Stimulated activated CD8-positive, alpha-beta memory T cell treated with anti-CD3 and anti-CD28 coated beads, Interleukin-4, amount 100 ng/mL, for 4 hours (primary cell): ENCODE measurements at places on chromosomes 1 and 21.

DNA sequence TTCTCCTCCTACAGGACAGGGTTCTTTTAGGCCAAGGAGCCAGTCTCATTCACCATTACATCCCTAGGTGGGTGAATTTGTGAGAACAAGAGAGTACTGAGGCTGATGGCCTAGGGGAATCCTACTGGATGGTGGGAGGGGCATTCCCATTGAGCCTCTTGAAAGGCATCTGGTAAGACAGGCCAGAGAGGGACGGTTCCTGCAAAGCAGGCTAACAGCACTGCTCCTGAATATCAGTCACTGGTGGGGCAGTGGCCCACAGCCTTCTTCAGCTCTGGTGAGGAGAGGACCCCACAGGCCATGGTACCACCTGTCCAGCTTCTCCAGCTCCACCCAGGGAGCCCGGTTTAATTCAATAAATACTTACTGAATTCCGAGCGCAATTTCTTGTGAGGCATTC is 125.9 kb upstream of the EDN2 start:
- DNase-seq = no peak

- no peak for DNase-seq
Measured at GRCh38 chr1:53549781-53550180, 90.6 kb downstream of the DMRTB1 start.

DNA sequence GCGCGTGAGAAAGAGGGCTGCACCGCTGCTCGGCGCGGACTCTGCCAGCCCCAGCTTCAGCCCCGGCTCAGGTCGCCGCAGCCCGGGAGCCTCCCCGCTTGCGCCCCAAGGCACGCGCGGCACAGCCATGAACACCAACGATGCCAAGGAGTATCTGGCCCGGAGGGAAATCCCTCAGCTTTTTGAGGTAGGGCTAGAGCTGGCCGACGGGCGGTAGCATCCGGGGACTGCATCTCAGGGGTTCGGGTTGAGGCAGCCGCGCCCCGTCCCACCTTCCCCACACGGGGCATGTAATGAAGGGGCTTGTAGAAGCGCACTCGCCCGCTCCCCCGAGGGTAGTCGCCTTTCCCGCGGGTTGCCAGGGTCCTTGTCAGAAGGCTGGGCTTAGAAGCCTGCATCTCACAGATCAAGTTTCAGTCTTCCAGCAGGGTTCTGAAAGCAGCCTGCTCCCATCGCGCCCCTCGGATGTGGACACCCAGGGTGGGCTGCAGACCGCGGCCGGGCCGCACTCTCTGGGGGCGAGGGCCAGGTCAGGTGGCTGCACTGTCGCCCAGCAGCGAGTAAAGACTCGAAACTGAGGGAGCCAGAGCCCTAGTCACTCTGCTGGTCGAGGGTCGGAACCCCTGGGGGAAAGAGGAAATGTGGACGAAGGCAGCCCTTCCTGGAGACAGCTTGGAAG is 507 bp downstream of the AK5 start:
- no peak for DNase-seq

DNA sequence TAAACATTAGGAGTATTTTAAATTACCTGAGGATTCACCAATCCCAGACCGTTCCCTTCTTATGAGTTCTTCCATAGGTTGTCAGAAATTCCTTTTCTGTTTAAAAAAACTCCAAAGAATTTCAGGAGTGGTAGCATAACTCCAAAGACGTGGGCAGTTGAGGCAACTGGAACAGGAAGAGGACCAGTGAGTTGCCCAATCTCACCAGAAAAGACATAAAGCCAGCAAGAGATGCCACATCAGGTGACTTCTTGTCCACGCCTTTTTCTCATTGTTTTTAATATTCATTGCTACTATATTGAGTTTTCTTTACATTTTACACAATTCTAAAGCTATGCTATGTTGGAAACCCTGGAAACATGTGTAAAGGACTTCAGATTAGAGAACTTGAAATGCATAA is 88.1 kb upstream of the JAK1 start:
- no peak for DNase-seq

DNA sequence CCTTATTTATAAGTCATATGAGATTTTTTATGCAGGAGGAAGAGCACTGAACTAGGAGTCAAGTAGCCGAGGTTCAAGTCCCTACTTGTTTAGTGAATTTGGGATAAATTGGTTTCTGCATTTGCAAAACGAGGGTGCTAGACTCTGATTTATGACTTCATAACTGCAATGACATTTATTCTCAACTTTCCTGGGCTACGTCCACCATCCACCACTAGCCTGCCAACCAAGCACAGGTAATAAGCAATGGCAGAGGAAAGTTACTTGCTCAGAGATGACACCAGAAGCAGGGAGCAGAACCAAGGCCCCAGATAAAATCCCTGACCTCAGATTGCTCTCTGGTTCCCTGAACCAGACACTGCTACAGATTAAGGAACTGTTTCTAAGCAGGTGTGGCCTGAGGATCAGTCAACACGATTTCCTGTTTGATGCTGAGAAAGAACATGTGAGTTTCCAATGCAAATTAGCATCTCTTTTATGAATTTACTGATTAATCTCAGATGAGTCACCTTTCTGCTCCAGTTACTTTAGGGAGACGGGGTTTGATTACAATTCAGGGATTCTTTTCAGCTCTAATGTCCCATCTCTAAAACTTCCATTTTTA is 52.7 kb downstream of the PLPP3 start:
- no peak for DNase-seq

DNA sequence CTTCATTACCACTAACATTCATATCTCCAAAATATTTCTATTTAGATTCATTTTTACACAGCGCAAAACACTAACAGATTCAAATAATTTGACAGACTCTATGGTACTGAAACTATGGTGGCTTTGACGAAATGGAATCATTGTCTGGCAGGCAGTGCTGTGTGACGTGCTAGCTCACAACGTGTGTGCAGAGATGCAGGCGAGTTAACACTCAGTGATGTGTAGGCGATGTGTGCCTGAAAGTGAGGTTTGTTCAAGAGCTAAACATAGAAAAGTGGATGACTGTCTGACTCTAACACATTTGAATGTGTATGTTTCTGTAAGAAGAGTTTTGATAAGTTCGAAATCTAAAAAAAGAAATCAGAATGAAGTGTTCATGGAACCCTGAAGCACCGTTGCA is 97.7 kb downstream of the RYR2 start:
- no peak for DNase-seq

DNA sequence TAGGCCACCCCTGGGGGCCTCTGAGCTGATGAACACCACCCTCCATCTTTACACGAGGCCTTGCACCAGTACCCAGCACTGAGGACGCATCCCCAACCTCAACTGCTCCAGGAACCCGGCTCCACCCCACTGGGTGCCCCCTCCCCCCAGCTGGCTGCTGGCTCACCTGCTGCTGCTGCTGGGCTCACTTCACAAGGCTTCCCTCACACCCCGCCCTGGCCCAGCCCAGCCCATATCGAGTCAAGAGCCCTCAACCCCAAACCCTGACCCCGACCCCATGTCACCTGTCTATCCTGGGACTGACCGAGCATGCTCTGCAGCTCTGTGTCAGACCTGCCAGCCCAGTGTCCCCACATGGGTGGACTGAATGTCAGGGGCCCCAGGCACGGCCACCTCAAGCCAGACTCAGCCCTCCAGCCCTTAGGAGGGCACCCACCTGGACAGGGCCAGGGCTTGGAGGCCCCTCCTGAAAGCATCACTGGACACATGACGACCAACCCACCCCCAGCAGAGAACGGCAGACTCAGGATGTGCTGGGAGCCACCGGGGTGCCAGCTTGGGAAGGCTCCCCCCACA is 21.4 kb downstream of the WNT9A start:
- no peak for DNase-seq

GRCh38 chr1:156489166-156489934 is 11.2 kb downstream of the MEF2D start:
- DNase-seq = no peak

GRCh38 chr1:147389532-147390184 is 147.2 kb downstream of the CHD1L start:
- DNase-seq = no peak

DNA sequence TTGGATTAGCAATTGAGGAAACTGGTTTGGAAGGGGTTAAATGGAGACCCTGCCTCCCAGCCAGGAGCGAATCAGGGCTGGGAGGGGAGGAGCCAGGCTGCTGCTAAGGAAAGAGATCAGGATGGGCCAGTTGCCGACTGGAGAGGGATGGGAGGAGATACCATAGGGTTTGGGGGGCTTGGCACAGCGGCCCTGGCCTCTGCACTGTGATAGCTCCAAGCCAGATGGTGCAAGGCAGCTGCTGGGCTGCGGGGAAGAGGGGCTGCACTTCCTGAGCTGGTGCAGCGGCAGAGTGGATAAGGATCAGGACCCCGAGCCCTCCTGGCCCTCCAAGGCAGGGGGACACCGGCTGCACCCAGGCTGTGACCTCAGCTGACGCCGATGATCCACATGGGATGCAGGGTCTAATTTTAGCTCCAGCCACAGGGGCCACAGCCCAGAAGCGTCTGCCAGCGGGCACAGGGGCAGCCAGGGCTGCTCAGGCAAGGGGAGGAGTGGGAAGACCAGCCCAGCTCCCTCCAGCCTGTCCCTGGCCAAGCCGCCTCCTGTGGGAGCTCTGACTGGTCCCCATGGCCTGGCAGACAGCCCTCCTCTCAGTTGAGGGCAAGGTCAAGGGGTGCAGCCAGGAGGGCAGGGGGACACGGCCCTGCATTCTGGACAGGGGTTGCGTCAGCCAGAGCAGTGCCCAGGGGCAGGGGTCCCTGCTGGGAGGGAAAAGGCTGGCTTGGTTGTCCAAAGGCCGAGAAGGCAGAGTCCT is at the start of gene EXTL1:
TSS of gene EXTL1 (plus strand) at position 129 of the 757 bp plus-strand sequence. CDS start 872 bp downstream, outside the sequence.
- no peak for DNase-seq

DNA sequence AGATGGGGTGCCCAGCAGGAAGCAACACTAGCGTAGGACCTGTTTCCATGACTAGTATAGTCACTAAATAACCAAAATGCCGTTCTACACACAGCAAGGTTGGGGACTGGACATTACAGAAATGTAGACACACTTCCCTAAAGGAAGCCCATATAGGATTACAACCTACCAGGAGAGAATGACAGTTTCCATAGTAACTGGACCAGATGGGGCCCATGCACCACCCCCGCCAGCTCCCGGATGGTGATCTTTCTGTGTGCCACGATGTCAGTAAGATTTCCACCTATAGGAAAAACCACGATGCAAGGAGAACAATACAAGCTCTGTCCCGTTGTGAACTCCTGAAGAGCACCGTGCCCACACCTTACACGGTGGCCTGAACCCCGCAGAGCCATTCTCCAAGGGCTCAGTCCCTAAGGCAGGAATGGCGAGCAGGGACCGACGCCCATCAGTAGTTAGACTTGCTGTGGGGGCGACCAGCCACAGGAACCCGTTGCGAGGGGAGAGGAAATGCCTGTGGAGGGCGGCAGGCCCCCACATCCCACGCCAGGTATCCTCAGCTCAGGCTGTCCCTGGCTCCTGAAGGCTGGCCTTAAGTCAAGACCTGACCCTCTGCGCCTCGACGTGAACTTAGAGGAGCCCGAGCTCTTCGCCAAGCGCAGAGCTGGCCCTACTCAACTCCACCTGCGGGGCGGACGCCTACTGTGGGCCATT is 13.6 kb upstream of the CEP85 start:
- no peak for DNase-seq

DNA sequence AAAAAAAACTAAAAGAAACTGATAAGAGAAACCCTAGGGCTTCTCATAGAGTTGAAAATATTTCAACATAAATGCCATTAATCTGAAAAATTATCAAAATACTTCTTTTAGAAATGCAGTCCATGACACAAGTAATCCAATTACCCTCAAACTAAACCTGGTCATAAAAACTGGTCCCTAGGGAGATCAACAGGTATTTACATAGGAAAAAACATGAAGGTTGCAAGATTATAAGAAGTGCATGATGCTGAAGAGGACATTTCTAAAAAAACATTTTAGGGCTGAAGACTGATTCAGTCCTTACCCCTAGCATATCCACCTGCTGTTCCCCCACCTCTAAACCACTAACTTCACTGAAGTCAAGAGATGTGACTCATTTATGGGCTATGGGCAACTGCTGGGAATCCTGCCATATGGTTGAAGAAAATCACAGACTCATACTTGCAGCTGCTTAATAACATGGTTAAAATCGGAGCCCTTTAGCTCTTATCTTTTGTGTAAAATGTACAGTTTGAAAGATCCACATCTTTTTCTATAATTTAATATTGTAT is 131.0 kb upstream of the RUNX1 start:
- no peak for DNase-seq

GRCh38 chr1:1020000-1020404 is at the start of gene AGRN:
Gene AGRN, plus strand, starts transcription at chr1:1020120. Its CDS starts 53 bp downstream, at chr1:1020173.
- no peak for DNase-seq

DNA sequence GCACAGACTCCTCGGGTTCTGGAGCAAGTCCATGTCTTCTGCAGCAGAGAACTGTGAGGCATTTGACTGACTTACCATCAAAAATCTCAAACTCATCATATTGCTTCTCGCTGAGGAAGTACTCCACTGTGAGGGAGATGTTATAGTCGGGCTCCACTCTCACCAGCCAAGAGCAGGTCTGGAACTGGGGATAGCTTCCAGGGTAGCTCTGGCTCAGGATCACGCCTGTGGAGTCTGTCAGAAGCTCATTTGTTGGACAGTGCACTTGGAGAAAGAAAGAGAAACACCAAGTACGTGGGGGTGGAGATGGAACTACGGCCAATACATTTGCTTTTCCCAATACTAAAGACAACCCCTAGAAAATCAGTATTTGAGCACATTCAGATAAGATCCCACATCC is 111.1 kb downstream of the ZSCAN20 start:
- no peak for DNase-seq

DNA sequence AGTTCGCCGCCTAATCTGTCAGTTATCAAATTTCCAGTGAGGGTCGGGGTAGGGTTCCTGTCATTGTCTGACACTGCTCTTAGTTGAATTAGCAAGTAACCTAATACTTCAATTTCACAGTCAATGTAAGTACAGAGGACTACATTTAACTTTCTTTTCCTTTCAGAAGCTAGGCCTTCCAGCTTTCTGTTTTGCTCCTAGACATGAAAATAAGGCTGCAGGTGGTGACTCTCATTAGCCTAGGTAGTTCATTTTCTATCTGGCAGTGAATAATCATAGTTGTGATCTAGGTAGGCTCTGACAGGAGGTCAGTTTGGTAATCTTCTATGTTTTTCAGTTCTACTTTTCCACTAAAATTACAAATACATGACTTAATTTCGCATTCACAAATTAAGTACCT is 783.1 kb downstream of the MRPL39 start:
- DNase-seq = no peak

DNA sequence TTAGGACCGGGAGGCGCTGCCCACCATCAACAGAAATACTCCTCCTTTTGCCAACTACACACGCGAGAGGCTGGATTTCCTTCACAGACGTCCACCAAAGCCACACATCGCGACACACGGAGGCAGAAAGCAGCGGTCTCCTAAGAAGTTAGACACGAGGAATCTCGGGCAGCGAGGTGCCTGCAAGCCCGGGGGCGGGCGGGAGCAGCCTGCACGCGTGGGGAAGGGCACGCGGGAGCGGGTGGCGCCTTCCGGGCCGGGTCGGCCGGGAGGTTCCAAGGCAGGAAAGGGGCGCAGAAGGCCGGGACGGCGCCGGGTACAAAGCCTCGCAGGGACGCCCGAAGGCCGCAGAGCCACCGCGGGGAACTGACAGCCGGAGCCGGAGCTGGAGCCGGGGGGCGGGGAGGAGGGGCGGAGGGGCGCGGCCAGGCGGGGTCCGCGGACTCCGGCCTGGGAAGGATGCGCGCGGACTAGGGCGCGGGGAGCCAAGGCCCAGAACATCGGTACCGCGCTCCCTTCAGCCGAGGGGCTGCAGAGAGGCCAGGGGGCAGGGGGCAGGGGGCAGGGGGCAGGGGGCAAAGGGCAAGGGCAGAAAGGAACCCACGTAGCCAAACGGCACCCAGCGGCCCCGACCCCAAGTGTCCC is 722 bp downstream of the NPHP4 start:
- DNase-seq = no peak
